Thyroid gland (tissue), 4 donors: ENCODE measurements at places on chromosomes 12 and 14. TPM values are rescaled to one million over a fixed set of nuclear protein-coding genes. Genes with fewer than 3 reads are reported as not detected.

- peaks cover 13% of the 10 kb centered on the region for H3K36me3 ChIP-seq
- peak overlapping the region; percentile 36 for H3K4me3 ChIP-seq
- H3K27me3 ChIP-seq = peaks cover 5% of the 10 kb centered on the region
- H3K4me1 ChIP-seq = peaks cover 38% of the 10 kb centered on the region
- H3K27ac ChIP-seq = no peak overlapping the region
These were observed 1.3 kb downstream of the DDN start for GRCh38 chr12:48997719-48998496.

DNA sequence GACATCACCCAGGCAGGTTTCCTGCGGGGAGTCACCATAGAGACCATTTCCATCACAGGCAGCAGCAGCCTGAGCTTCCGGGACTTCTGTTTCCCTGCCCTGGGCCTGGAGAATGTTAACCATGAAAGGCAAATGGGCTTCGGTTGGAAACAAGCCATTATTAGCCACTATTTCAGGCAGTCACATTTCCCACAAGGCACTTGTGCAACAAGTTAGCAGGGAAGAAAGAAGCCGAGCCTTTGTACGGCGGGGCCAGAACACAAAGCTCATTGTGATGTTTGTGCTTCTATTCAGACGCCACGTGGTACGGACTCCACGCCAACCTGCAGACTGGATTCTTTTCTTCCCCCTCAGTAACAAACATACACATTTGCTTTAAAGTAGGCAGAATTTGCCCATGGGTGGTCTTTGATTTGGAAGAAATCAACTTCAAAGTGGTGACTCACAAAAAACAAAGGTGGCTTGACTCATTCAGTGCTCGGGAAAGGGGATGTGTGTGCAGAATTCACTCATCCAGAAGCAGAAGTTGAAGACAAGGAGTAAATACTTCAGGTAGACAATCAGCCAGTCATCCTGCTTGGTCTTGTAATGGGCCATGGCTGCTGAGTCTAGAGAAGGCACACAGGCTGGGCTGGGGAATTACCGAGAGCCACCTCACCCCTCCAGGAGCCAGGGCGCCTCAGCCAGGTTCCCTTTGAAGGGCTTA, 154.2 kb upstream of the PRMT8 start:
- DNase-seq = no peak
- H3K36me3 ChIP-seq = no peaks in the 10 kb centered on the region
- H3K4me3 ChIP-seq = no peak overlapping the region
- peaks cover 5% of the 10 kb centered on the region for H3K4me1 ChIP-seq
- H3K27me3 ChIP-seq = no peaks in the 10 kb centered on the region

DNA sequence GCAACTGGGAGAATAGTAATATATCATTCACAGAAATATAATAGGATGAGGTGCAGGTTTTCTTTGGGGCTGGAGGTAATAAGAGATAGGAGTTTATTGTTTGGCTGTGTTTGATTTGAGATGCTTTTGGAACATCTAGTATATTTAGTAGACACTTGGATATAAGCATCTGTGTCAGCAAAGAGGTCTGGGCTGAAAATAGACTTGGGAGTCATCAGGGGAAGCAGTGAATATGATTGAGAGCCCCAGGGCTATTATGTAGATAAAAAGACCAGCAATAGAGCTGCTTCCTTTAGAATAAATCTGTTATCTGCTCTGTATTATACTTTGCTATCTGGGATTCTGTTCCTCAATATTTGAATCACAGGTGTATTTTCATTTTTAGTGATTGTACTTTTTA, 36.6 kb downstream of the SPATA7 start:
- no peak overlapping the region for H3K4me3 ChIP-seq
- no peaks in the 10 kb centered on the region for H3K4me1 ChIP-seq
- peaks cover 8% of the 10 kb centered on the region for H3K36me3 ChIP-seq
- no peaks in the 10 kb centered on the region for H3K27me3 ChIP-seq
- no peak for DNase-seq

DNA sequence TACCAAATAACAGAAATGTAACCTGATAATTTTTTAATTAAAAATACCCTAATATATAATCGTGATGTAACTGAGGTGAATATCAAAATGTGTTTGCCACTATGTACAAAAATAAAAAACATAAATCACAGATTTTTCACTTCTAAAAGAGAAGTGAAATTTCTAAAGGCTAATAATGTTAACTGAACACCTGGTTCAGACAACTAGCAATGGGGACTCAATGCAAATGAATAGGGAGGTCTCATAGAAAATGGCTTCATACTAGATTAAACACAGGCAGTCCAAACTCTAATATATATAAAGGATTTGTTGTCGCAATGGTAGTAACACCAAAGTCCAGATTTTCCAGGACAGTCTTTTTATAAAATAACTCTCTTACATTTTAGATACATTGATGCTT, 365.4 kb upstream of the ATP2B1 start:
- no peaks in the 10 kb centered on the region for H3K27me3 ChIP-seq
- H3K36me3 ChIP-seq = no peaks in the 10 kb centered on the region
- no peaks in the 10 kb centered on the region for H3K4me1 ChIP-seq
- H3K27ac ChIP-seq = no peak overlapping the region

GRCh38 chr12:22044391-22044790, 1.6 kb upstream of the CMAS start:
- no peaks in the 10 kb centered on the region for H3K36me3 ChIP-seq
- no peak overlapping the region for H3K4me3 ChIP-seq
- H3K27ac ChIP-seq = no peak overlapping the region
- no peaks in the 10 kb centered on the region for H3K27me3 ChIP-seq

- H3K4me3 ChIP-seq = no peak overlapping the region
- H3K4me1 ChIP-seq = no peaks in the 10 kb centered on the region
- no peaks in the 10 kb centered on the region for H3K27me3 ChIP-seq
- H3K36me3 ChIP-seq = no peaks in the 10 kb centered on the region
These were observed 29.6 kb upstream of the NAP1L1 start for GRCh38 chr12:76113800-76114757.

DNA sequence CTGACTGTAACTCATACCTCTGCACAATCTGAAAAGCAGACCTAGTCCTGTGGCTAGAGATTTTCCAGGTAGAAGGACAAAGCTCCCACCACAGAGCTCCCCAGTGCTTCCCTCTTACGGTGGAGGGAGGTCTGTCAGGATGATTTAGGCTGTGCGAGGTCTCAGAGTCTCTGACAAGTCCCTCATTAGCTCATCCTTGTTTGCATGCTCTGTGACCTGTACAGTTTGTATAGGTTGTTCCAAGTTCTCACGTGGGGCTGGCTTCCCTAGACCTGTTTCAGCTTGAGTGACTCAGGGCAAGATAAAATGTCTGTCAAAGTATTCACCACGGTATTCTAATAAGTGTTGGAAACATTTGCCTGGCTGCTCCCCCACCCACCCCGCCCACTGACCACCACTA, 34.8 kb downstream of the ASCL1 start:
- H3K36me3 ChIP-seq = no peaks in the 10 kb centered on the region
- no peak for DNase-seq
- H3K27me3 ChIP-seq = no peaks in the 10 kb centered on the region
- H3K4me1 ChIP-seq = no peaks in the 10 kb centered on the region

GRCh38 chr12:1474041-1474573, 120.3 kb downstream of the FBXL14 start:
- peaks cover 18% of the 10 kb centered on the region for H3K4me1 ChIP-seq
- H3K27me3 ChIP-seq = no peaks in the 10 kb centered on the region
- no peak for DNase-seq
- no peak overlapping the region for H3K4me3 ChIP-seq
- H3K36me3 ChIP-seq = no peaks in the 10 kb centered on the region
- H3K27ac ChIP-seq = no peak overlapping the region

OTOGL gene
- total RNA-seq = 0.13 TPM
